ENCODE measurements at places on chromosomes 5 and 9.

- peak; percentile 16 for DNase-seq
Measured at GRCh38 chr9:4137681-4138099, 162.2 kb downstream of the GLIS3 start.

GRCh38 chr5:172689801-172690200 is 48.7 kb downstream of the NEURL1B start:
- no peak for DNase-seq

DNA sequence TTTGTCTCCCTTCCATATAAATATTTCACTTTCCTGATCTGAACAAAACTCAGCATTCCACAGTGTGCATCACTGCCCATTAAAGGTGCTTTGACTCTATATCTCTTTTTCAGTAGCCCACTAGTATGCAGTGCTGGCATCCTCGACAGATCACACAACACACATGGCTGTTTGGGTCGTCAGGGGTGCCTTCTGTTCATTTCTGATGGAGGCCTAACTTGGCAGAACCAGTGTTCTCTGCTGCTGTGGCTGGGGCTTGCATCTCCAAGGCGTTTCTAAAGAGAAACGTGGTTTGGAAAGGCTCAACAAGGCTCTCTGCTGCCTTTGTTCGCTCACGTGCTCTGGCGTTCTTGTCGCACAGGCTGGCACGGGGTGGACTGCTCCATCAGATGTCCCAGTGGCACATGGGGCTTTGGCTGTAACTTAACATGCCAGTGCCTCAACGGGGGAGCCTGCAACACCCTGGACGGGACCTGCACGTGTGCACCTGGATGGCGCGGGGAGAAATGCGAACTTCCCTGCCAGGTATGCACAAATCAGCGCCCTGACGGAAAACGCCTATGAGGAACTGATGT is 97.7 kb upstream of the PRRC1 start:
- no peak for DNase-seq

GRCh38 chr9:130472184-130472705 is 27.5 kb downstream of the ASS1 start:
- DNase-seq: no peak

- no peak for DNase-seq
Measured at GRCh38 chr5:176770431-176770830, 39.9 kb upstream of the UNC5A start.
